LoVo (cell line): ENCODE measurements at places on chromosomes 1 and 21.
A peak's percentile ranks its signal among the peaks of the same experiment; 100 is the strongest.

DNA sequence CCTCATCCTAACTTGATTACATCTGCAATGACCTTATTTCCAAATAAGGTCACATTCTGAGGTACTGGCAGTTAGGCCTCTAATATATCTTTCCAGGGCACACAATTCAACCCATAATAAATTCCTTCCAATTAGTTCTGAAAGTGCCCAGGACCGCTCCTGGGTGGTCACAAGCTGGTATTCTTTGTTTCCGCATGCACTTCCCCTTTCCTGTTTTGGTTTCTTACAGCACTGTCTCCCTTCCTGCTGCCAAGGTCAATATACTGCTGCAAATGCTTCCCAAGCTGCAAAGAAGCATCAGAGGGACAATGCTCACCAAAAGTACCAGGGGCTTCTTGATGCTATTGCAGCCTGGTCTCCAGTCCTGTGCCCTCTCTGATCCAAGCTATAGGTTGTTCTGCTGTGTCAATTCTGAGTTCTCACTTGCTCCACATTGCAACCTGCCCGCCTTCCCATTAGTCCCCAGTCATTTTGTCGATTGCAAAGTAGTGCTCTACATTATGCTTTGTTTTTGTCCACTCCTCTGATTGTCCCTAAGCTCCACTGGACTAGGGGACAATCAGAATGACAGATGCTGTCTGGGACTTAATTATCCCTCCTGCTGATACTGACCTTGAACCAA, 13.9 kb upstream of the XPR1 start:
- DNase-seq, result no peak

DNA sequence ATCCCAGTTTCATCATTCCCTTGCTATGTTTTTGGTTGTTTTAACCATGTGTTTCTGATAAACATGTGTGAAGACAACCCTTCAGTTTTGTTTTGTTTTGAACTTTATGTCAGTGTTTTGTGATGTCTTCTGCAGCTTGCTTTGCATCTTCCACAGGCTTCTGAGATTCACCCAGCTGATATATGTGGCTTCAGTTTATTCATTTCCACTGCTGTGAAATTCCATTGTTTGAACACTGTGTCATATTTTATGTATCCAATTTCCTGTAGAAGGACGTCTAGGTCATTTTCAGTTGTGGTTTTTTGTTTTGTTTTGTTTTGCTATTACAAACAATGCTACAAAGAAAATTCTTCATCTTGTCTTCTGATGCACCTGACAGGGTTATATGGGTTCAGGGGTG, 27.2 kb upstream of the SLC26A9 start:
- no peak for DNase-seq

- no peak for DNase-seq
Observed at GRCh38 chr1:26686795-26687194, 9.0 kb upstream of the ARID1A start.

- no peak for DNase-seq
Observed at GRCh38 chr1:1988061-1988945, 15.3 kb downstream of the CFAP74 start.

GRCh38 chr1:152774875-152775274, at the start of gene LCE1F:
Gene LCE1F (plus strand): TSS chr1:152775140. CDS start chr1:152776372, 1,232 bp downstream.
- no peak for DNase-seq

DNA sequence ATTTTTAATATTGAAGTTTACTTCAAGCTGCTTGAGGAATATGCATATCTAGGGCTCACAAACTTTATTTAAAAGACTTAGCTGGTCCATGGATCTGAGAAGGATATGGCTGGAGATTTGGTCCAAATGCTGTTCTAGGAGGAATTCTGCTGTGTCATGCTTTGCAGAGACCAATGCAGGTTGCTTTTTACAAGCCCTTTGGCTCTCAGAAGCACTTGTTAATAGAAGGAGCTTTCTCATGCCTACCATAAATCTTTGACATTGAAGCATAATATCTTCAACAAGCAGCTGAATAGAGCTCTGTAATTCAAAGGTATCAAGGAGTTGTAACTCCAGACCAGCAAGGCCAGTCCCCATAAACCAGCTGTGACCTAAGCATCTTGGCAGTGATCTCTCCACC, 299.1 kb downstream of the HHAT start:
- DNase-seq, result no peak

- no peak for DNase-seq
Observed at GRCh38 chr1:21608798-21609197, 60.4 kb downstream of the RAP1GAP start.

DNA sequence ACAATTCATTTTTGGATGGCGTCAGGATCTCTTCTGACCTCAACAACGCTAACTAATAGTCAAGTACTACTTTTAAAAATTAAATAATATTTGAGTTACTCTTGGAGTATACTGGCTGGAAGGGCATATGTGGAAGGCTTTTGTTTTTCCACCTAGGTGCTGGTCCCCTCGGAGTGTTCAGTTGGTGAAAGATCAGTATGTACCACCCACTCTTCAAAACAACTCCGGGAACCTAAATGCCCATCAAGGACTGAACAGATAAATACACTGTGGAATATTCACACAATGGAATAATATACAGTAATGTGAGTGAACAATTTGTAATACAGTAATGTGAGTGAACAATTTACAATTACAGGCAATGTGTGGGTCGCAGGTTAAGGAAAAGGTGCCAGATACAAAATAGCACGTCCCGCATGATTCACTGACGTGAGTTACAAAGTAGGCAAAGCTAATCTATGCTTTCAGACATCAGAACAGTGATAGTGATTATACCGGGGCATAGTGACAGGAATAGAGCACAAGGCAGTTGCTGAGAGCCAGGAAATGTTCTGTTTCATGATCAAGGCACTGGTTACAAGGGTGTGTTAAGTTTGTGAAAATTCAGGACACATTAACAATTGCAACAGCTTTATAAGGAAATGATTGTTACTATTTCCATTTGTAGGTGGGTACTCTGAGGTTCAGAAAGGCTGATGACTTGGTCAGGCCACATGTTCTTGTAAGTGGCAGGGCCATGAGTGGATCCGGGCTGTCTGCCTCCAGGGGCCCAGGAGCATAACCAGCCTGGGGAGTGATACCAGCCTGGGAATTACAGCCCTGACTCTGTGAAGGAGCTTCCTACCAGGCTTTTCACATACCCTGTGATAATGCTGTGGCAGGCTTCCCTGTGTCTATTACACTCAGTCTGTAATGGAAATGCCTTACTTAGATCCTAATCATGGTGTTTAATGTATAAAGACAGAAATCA, 59.3 kb upstream of the ABCD3 start:
- DNase-seq, result no peak

DNA sequence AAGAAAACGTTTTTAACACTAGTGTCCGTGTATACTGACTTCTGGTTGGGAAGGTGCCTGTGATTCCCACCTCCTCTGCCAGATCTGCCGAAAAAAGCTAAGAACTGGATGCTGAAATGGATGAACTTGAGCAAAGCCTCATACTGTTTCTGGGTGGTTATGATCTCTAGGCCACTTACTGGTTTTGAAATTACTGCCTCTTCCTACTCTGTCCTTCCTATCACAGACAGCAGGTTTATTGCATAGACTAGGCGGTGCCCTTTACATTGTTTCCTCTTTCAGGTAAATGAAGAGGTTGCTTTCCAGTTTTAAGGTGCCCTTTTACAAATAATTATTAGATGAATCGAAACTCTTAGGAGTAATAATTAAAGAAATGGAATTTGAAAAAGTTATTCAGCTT, 27.5 kb downstream of the PEX14 start:
- DNase-seq, result no peak

- no peak for DNase-seq
Observed at GRCh38 chr1:230332575-230333066, 93.5 kb downstream of the PGBD5 start.

DNA sequence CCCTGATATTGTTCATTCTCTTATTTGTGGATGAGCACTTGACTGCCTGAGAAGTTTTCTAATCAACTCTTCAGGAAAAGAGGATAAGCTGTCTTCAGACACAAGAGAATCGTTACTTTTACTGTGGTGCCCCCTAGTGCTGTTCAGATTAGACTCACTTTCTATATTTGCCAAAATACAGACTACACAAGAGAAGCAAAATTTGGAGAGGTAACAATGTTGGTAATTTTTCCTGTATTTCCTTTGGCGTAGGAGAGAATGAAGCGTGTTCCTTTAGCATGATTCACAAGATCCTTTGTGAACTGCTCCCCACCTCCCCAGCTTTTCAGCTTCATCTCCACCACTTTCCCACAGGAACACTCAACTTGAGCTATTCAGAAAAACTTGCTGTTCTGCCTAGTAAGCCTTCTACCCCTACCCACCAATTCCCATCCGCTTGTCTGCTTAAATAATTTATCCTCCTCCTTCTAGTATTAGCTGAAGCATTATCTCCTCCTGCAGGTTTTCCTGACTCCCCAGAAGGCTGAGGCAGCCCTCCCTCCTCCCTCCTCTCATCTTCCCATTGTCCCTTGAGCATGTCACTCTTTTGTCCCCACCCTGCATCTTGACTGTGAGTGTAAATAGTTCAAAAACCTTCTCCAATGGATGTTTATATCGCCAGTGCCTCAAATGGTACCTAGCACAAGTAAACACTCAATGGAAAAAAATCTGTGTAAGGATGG, 4.5 kb downstream of the TNFSF4 start:
- DNase-seq, result peak; percentile 63

GRCh38 chr1:14674030-14674429, 75.5 kb downstream of the KAZN start:
- DNase-seq, result no peak

DNA sequence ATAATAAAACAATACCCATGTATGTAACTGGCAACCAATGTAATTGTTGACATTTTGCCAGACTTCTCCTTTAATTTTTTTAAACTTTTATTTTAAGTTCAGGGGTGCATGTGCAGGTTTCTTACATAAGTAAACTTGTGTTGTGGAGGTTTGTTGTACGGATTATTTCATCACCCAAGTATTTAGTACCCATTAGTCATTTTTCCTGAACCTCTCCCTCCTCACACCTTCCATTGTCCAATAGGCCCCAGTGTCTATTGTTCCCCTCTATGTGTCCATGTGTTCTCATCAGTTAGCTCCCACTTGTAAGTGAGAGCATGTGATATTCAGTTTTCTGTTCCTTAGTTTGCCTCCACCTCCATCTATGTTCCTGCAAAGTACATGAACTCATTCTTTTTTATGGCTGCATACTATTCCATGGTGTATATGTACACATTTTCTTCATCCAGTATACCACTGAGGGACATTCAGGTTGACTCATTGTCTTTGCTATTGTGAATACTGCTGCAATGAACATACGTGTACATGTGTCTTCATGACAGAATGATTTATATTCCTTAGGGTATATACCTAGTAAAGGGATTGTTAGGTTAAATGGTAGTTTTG, 6.7 kb downstream of the DEPDC1 start:
- DNase-seq, result no peak

- no peak for DNase-seq
Observed at GRCh38 chr1:109782927-109783326, 19.2 kb upstream of the EPS8L3 start.

GRCh38 chr21:38349111-38349746, 92.4 kb downstream of the KCNJ15 start:
- DNase-seq, result no peak

DNA sequence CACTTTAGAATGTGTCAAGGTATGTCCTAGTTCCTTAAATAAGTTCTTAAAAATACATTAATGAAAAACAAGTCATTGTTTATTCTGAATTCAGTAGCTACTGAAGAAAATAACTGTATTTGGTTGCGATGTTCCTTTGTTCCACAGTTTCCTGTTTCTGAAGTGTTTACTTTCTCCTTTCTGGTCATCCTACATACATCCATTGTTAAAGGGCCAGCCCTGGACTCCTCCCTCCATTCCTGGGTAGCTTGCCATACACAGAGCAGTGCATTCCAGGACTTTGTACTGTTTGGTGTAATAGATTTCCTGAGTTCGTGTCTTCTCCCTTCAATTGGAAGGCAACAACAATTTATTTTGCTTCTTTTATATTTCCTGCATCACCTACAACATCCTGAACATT, 845.4 kb upstream of the CXADR start:
- DNase-seq, result no peak

GRCh38 chr1:67716800-67717199, 31.8 kb downstream of the GADD45A start:
- DNase-seq, result peak; percentile 83

- DNase-seq, result no peak
Observed at GRCh38 chr1:41361495-41362356, 492 bp downstream of the FOXO6 start.

GRCh38 chr1:3248155-3249141, 179.4 kb downstream of the PRDM16 start:
- no peak for DNase-seq

DNA sequence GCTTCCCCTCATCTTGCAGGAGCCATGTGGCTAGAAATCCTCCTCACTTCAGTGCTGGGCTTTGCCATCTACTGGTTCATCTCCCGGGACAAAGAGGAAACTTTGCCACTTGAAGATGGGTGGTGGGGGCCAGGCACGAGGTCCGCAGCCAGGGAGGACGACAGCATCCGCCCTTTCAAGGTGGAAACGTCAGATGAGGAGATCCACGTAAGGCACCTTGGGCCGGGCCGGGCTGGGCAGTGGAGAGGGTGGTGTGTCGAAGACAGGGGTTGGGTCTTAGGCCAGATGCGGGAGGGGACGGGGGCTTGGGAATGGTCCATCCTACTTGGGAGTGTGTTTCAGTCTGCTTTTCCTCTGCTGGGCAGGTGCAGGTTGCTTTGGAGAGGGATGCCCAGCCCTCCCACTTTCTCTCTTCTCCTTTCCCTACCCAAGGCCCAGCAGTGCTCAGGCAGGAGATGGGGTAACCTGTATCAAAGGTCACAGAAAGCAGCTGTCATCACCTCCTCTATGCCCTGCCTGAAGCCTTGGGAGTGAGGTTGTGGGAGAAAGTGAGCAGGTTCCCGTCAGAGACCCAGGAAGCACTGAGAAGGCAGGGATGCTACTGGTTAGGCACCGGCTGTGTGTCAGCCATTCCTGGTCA, 18.9 kb downstream of the EPHX1 start:
- DNase-seq, result no peak

GRCh38 chr1:203306965-203307541, 1.7 kb downstream of the BTG2 start:
- no peak for DNase-seq

GRCh38 chr1:163674236-163674635, 352.5 kb downstream of the NUF2 start:
- no peak for DNase-seq

GRCh38 chr21:17612565-17613241, at the start of gene BTG3:
Gene BTG3 (minus strand): TSS chr21:17612901. CDS start chr21:17609144, 3,757 bp downstream.
- DNase-seq, result peak; percentile 85

GRCh38 chr1:212901290-212901689, 43.2 kb downstream of the FLVCR1 start:
- DNase-seq, result no peak

DNA sequence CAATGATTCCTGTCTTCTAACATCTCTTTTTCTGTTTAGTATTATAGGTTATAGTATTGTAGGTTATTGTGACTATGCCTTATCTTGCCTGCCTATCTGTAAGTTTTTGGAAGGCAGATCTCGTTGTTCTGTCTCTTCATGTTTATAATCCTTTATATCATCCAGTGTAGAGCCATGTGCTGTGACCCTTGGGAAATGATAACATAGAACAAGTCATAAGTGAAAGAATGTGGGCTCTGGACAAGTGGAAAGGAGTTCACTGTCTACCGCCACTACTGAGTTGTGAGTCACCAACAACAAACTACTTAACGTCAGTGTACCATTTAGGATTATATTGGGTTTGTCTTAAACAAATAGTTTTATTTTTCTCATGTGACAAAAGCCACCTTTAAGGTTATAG, 139.3 kb downstream of the LYPLAL1 start:
- no peak for DNase-seq

GRCh38 chr21:45825219-45825618, 156.4 kb upstream of the COL6A1 start:
- DNase-seq, result no peak

GRCh38 chr1:38872401-38873026, 634 bp downstream of the MYCBP start:
- DNase-seq, result no peak

GRCh38 chr1:96340686-96341085, 380.9 kb upstream of the PTBP2 start:
- no peak for DNase-seq
